T-cell (primary cell): ENCODE measurements at places on chromosomes 11 and 22.
A peak's percentile ranks its signal among the peaks of the same experiment; 100 is the strongest.

GRCh38 chr11:35014346-35014745, 97.9 kb downstream of the PDHX start:
- no peak for DNase-seq
- peak overlapping the region; percentile 90 for H3K27ac ChIP-seq
- H3K36me3 ChIP-seq: no peaks in the 10 kb centered on the region
- H3K27me3 ChIP-seq: no peaks in the 10 kb centered on the region

DNA sequence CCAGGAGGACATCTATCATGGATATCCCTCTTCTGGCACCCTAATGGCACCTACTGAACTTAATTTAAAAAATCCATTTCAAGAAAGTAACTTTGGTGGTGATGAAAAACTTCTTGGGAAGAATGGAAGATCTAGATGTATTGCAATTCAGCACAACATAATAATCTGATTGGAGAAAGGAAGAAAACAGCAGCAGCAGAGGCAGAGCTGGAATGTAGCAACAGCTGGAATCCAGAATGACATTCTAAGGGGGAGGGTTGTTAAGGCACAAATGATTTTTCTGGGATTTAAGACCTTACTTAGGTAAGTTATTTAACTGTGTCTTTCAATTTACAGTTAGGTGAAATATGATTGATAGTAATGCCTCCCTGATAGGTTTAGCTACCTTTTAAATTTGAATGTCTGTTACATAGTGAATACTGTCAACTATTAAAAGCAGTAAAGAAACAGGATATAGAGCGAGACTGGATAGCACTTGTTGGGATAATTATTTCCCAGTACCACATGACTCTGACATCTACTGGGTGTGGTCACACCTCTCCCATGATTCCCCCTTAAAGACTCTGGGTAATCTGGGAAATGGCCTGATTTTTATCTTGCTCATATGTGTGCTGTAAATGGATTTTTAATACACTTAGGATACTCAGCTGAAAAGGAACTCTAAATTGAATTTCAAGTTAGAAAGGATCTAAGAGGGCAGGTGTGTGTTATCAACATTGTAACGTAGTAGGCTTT, 11.7 kb downstream of the CAPRIN1 start:
- peaks cover 22% of the 10 kb centered on the region for H3K36me3 ChIP-seq
- H3K4me3 ChIP-seq: no peak overlapping the region
- H3K27ac ChIP-seq: no peak overlapping the region
- no peaks in the 10 kb centered on the region for H3K27me3 ChIP-seq
- DNase-seq: no peak

GRCh38 chr11:100641456-100641855, 45.6 kb upstream of the ARHGAP42 start:
- no peak overlapping the region for H3K4me3 ChIP-seq
- no peaks in the 10 kb centered on the region for H3K27me3 ChIP-seq
- DNase-seq: no peak
- H3K4me1 ChIP-seq: no peaks in the 10 kb centered on the region

GRCh38 chr11:121494355-121495099, 41.8 kb upstream of the SORL1-AS1 start:
- H3K36me3 ChIP-seq: peaks cover 69% of the 10 kb centered on the region
- no peak for DNase-seq
- peak overlapping the region; percentile 21 for H3K4me3 ChIP-seq

DNA sequence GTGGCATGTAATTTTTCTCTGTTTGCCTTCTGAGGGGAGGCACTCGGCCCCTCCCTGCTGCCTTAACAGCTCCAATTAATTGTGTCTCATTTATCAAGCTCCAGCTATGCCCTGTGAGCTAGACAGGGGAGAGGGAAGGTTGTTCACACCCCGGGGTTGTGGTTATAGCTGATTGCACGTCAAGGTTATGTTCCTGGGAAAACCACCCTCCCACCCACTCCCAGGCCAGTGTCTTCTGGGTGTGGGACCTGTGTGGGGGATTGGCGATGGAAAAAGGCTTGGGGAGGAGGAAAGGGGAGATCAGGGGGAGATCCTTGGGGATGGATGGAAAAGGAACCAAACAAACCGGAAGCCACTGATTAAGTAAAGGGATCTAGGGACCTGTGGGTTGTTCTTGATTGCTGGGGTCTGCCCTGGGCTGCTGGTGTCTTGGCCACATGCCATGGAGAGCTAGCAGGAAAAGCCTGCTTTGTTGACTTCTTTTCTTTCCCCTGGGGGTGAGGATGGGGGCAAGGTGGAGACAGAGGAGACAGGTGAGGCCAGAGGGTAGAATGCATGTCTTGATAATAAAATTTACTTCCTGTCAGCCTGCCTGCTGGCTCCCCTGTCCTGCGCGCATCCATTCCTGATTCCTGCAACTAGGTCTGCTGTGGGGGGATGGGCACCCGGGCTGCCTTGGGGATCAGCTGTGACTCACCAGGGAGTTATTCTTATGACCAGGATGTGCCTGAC, 13.5 kb upstream of the SORL1-AS1 start:
- DNase-seq: no peak
- peak overlapping the region; percentile 61 for H3K27ac ChIP-seq
- H3K27me3 ChIP-seq: no peaks in the 10 kb centered on the region
- H3K4me3 ChIP-seq: no peak overlapping the region
- H3K4me1 ChIP-seq: peaks cover 95% of the 10 kb centered on the region

- H3K36me3 ChIP-seq: no peaks in the 10 kb centered on the region
- H3K27ac ChIP-seq: no peak overlapping the region
- H3K4me3 ChIP-seq: no peak overlapping the region
- peaks cover 7% of the 10 kb centered on the region for H3K27me3 ChIP-seq
Measured at GRCh38 chr11:131299598-131300438, 70.6 kb upstream of the NTM start.

- H3K36me3 ChIP-seq: no peaks in the 10 kb centered on the region
- H3K4me3 ChIP-seq: no peak overlapping the region
- H3K4me1 ChIP-seq: peaks cover 22% of the 10 kb centered on the region
- no peak overlapping the region for H3K27ac ChIP-seq
Measured at GRCh38 chr11:335779-336658, 15.4 kb upstream of the IFITM3 start.

DNA sequence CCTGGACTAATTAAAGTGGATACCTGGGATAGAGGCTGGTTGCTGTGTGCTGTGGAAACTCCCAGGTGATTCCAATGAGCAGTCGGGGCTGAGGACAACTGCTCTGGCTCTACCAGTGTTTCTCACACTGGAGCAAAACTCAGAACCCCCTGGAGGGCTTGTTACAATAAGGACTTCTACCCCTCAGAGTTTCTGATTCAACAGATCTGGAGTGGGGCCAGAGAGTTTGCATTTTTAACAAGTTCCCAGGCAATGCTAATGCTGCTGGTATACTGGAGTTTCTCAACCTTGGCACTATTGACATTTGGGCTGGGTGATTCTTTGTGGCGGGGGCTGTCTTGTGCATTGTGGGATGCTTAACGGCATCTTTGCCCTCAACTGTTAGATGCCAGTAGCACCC, 353.7 kb downstream of the MIAT start:
- H3K4me1 ChIP-seq: no peaks in the 10 kb centered on the region
- peaks cover 24% of the 10 kb centered on the region for H3K27me3 ChIP-seq
- no peak overlapping the region for H3K27ac ChIP-seq
- no peak for DNase-seq
- no peaks in the 10 kb centered on the region for H3K36me3 ChIP-seq

- no peaks in the 10 kb centered on the region for H3K4me1 ChIP-seq
- no peak overlapping the region for H3K4me3 ChIP-seq
- no peak overlapping the region for H3K27ac ChIP-seq
- peaks cover 31% of the 10 kb centered on the region for H3K36me3 ChIP-seq
Measured at GRCh38 chr11:121067453-121067852, 33.6 kb upstream of the TECTA start.

DNA sequence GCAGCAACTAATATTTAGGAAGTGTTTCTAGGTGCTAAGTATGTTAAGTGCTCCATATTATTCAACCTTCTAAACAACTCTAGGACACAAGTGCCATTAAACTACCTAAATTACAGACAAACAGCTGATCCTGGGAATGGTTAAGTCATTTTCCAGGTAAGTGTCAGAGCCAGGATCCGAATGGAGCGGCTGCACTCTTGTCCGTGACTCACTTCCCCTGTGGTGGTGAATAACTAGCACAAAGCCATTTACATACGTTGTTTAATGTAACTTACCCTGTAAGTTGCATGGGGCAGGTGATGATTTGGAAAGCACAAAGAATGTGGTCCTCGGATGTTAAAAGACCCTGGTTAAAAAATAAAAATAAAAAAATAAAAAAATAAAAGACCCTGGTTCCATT, 8.8 kb upstream of the PRG2 start:
- H3K27me3 ChIP-seq: no peaks in the 10 kb centered on the region
- H3K4me1 ChIP-seq: no peaks in the 10 kb centered on the region
- DNase-seq: no peak
- no peaks in the 10 kb centered on the region for H3K36me3 ChIP-seq

GRCh38 chr22:23763954-23764353, 1.2 kb downstream of the C22orf15 start:
- H3K27me3 ChIP-seq: peaks cover 1% of the 10 kb centered on the region
- no peak overlapping the region for H3K27ac ChIP-seq
- peak overlapping the region; percentile 43 for H3K4me3 ChIP-seq
- H3K36me3 ChIP-seq: peaks cover 2% of the 10 kb centered on the region

DNA sequence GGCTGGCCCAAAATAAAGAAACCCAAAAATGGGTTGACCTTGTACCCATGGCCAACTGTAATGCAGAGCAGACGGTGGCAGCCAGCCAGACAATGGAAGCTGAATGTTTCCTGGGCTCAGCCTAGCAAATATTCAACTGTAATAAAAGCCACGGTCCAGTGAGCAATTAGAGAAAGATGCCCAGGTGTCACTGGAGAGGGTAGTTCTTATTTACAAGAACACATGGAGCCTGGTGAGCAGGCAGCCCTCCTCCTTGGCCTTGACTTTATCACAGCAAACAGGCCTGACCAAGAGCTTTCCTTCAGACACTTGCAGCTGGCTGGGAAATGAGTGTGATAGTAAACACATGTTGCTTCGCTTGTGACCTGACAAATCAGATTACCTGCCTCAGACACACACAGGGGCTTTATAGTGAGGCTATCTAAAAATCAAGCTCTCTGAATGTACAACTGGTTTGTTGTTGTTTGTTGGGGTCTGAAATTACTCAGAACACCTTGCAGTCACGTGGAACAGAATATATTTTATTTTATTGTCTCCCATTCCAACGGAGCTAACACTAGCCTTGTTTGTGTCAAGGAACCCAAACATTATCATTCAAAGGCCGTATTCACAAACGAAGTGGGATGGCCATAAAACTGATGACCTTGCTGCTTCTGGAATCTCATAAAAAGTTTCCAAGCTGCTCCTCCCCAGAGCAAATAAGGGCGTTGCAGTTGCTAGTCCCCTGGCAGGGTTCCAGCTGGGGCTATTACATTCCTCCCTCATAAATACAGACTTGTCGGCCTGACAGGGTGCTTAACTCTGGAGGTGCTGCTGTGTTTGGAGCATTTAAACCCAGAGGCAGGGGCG, 161.1 kb downstream of the BBOX1 start:
- H3K4me1 ChIP-seq: no peaks in the 10 kb centered on the region
- no peak for DNase-seq
- no peaks in the 10 kb centered on the region for H3K36me3 ChIP-seq
- no peak overlapping the region for H3K4me3 ChIP-seq
- H3K27ac ChIP-seq: no peak overlapping the region
- H3K27me3 ChIP-seq: no peaks in the 10 kb centered on the region

- H3K27ac ChIP-seq: no peak overlapping the region
- H3K4me1 ChIP-seq: no peaks in the 10 kb centered on the region
- H3K27me3 ChIP-seq: no peaks in the 10 kb centered on the region
- H3K4me3 ChIP-seq: no peak overlapping the region
- peaks cover 50% of the 10 kb centered on the region for H3K36me3 ChIP-seq
Measured at GRCh38 chr11:34150494-34151151, 45.2 kb downstream of the NAT10 start.

DNA sequence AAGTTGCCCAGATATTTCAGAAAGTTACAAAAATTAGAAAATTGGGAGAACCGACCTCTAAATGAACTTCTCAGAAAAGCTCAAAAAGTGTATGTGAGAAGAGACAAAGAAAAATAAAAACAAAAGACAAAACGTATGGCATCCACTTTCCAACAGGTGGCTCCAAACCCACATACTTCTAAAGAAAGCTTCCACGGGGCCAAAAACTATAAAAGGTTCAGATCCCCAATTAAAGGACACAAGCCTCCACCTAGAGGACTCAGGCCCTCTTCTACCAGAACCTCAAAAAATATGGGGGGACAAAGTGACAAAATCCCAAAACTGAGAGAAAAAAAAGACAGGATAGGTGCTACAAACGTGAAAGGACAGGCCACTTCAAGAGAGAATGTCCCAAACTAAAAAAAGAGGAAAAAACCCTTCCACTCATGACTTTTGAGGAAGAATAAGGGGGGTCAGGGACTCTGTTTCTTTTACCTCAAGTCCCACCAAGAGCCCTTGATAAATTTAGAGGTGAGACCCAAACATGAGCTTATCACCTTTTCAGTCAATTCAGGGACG, 8.8 kb downstream of the SCGB2A1 start:
- no peaks in the 10 kb centered on the region for H3K27me3 ChIP-seq
- no peak for DNase-seq
- no peaks in the 10 kb centered on the region for H3K36me3 ChIP-seq
- no peak overlapping the region for H3K27ac ChIP-seq
- no peak overlapping the region for H3K4me3 ChIP-seq

DNA sequence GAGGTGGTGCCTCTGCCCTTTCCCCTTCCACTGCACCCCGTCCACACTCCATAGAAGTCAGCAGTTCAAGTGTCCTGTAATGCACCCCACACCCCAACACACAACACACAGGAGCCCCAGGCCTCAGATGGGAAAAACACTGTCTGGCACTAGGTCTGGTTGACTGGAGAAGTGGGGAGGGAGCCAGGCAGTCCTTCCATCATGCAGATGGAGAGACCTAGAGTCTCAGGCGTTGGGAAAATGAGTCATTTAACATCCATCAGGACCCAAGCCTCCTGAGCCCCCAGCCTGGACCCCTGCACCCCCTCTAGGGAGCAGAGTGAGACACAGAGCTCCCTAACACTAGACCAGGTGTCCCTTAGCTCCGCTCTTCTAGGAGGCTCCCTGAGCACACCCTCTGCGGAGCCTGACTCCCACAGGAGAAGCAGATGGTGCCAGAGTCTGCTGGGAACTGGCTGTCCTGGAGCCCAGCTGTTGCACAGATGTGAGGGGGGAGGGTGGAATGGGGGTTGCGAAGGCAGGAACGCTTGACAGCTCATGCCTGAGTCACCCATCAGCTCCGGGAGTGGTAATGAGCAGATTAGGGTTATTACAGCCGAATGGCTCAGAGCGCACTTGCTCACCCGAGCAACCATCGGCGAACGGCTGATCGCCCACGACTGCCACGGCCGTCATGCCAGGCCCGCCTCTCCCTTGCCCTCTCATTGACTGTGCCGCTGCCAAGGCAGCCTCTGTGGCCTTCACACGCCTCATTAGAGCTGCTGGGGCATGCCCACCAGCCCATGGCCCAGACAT, 22.1 kb upstream of the SYT7 start:
- no peak overlapping the region for H3K4me3 ChIP-seq
- H3K27ac ChIP-seq: no peak overlapping the region
- H3K36me3 ChIP-seq: no peaks in the 10 kb centered on the region
